ENCODE measurements at places on chromosomes 1 and 21.
A peak's percentile ranks its signal among the peaks of the same experiment; 100 is the strongest.

DNA sequence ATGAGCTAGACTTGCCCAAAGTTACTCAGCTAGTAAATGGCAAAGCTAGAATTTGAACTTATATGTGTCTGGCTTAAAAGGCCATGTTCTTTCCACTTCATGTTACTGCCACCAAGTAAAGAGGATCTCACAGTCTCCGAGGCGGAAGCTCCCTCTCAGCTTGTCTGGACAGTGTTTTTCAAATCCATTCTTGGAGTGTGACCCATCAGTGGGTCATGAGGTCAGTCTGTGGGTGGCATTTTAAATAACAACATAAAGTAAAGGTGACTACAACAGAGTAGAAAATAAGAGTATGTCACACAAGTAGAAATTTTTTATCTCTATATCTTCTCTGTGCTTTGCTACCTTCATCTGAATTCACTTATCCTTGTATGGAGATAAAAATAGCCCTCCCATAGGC lies 3.2 kb upstream of the HMGB4 start:
- DNase-seq, result no peak

- no peak for DNase-seq
These were observed 18.0 kb downstream of the IER5 start for GRCh38 chr1:181106479-181106878.

DNA sequence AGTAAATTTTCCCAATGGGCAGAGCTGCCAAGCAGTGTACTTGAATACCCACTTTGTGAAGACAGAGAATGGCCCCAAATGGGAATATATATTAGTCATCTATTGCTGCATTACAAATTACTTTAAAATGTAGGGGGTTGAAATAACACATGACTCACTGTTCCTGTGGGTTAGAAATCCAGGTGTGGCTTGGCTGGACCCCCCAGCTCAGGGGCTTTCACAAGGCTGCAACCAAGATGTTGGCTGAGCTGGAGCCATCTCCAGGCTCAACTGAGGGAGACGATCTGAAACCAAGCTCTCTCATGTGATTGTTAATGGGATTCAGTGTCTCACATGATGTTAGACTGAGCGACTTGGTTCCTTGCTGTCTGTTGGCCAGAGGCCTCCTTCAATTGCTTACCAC lies 33.4 kb upstream of the ARHGAP29 start:
- no peak for DNase-seq

DNA sequence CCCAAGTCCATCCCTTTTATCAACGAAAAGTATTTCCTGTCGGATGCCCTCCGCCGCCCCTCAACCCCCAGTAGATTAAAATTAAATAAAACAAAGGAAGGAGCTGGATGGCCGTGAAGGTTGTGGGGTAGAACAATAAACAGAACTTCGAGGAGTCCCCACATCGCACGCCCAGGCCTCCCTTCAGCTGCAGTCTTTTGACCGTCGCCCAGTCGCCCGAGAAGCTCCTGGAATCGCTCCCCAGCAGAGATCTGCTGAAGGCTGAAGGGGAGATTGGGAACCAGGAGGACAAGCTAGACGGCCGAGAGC lies 905 bp downstream of the BARHL2 start:
- DNase-seq, result no peak

- DNase-seq, result peak; percentile 90
These were observed 60.0 kb upstream of the ATP5PO start for GRCh38 chr21:33975548-33976081.

- no peak for DNase-seq
These were observed 395.2 kb upstream of the LYPLAL1 start for GRCh38 chr1:218778257-218779126.
